ENCODE measurements at places on chromosomes 3 and 15. TPM values are rescaled to one million over a fixed set of nuclear protein-coding genes. Genes with fewer than 3 reads are reported as not detected.

Gene TMEM212
- total RNA-seq = not detected

Gene PCSK6
- 11.6 TPM for total RNA-seq

Gene CCR4
- under 0.01 TPM for total RNA-seq

Gene SLC24A5
- total RNA-seq = not detected

Gene GOLGA6L4
- 0.37 TPM for total RNA-seq

Gene CHRD
- 1.4 TPM for total RNA-seq

All from smooth muscle cell of bladder (primary cell).